Uterine smooth muscle cell (primary cell): ENCODE measurements at places on chromosomes 3 and 15. TPM values are rescaled to one million over a fixed set of nuclear protein-coding genes. Genes with fewer than 3 reads are reported as not detected.

Gene SMCO1
- total RNA-seq, result not detected in 2 replicates

Gene CP
- total RNA-seq, result not detected in 2 replicates

Gene TM4SF18
- 0.22 and 0.37 TPM in 2 replicates for total RNA-seq

Gene LTK
- 0.37 and 0.44 TPM in 2 replicates for total RNA-seq
